ENCODE measurements at places on chromosomes 16 and 17. TPM values are rescaled to one million over a fixed set of nuclear protein-coding genes. Genes with fewer than 3 reads are reported as not detected.

KRTAP1-1 gene
- not detected for polyA plus RNA-seq

GRCh38 chr16:89571636-89572035 is 3.9 kb upstream of the CPNE7 start:
- DNase-seq, result no peak

DNA sequence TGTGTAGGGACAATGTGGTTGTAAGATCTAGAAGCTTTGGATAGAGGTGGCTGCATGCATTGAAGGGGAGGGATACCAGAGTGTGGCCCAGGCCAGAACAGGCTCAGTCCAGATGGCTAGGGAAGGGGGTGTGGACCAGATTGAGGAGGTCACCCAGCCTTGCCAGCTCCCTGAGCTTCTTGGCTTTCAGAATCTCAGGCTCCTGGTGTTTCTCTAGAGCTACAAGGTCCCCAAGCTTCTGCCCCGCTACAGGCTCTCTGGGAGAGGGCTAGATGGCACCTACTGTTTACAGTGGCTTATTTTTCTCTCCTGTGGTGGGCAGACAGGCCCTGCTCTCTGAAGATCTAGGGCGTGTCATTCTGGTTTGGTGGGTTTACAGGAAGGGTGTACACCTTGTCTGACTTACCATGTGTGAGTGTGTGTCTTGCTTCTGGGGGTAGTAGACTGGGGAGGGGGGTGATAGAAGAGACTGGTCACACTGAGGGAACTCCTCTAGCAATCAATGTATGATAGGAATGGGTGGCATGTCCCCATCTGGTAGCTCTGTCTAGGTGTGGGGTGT is 1.1 kb downstream of the RARA start:
- DNase-seq, result no peak

GRCh38 chr16:55530316-55530856 is 21.5 kb downstream of the LPCAT2 start:
- DNase-seq, result no peak

GRCh38 chr16:49009204-49009603 is 272.4 kb downstream of the CBLN1 start:
- DNase-seq, result no peak

GRCh38 chr17:66411520-66411919 is 109.1 kb downstream of the PRKCA start:
- DNase-seq, result no peak

DNA sequence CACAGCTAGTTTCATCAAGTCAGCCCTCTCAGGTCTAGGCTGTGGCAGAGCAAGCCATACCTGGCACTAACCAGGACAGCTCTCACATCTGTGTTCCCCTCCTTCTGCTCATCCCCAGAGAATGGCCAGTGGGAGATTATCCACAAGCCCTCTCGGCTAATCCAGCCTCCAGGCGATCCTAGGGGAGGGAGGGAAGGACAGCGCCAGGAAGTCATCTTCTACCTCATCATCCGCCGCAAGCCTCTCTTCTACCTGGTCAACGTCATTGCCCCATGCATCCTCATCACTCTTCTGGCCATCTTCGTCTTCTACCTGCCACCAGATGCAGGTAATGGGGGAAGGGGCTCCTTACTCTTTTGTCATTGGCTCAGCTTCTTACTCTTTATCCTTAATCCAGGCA is 3.6 kb downstream of the CHRNB1 start:
- no peak for DNase-seq

DNA sequence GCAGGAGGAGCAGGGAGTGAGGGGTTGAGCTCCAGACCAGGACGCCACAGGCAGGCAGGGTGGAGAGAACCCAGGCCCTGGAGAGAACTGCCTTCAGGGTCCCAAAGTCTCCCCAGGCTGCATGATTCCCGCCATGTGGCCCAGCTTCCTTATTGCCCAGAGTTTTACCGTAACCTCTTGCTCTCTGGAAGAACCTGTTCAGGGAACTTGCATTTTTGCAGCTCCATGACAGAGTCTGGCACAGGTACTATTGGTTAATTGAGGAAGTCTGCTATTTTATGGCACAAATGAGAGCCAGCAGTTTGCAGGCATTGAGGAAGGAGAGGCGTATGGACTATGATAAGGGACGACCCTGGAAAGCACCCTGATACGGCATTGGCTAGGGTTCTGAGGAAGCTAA is 11.6 kb upstream of the NOS2 start:
- DNase-seq, result no peak

GRCh38 chr16:81940781-81941560 is 70.3 kb downstream of the SDR42E1 start:
- DNase-seq, result no peak

TUBB3 gene
- 6.4 TPM for polyA plus RNA-seq

CCDC144A gene
- 0.78 TPM for polyA plus RNA-seq

GRCh38 chr17:15479703-15480102 is 12.3 kb upstream of the CDRT4 start:
- DNase-seq, result no peak

DNA sequence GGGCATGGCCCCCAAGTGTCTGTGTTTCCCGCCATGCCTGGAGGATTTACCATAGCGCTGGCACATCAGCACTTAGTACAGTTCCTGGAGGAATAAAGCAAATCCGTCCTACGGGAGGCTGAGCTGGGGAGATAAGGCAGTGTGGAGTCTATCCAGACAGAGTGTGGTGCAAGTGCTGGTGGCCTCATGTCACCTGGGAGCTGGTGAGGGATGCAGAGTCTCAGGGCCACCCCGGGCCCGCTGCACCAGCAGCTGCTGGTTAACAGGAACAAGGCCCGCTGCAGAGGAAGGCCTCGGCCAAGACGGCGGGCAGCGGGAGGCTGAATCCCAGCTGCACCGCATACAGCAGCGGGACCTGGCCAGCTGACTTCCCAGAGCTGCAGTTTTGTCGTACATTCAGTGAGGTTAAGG is 57.3 kb upstream of the CDC42EP4 start:
- no peak for DNase-seq

All from right renal cortex interstitium (tissue), 3 donors.